ENCODE measurements at places on chromosomes 7 and 10. TPM values are rescaled to one million over a fixed set of nuclear protein-coding genes. Genes with fewer than 3 reads are reported as not detected.

LFNG gene
- total RNA-seq = 119 TPM

TMEM229A gene
- total RNA-seq = not detected

NXPH1 gene
- total RNA-seq = not detected

PAX4 gene
- not detected for total RNA-seq

AGAP5 gene
- 14.9 TPM for total RNA-seq

EMX2 gene
- not detected for total RNA-seq

ZNF365 gene
- total RNA-seq = 7.9 TPM

CALHM3 gene
- total RNA-seq = not detected

FZD8 gene
- 0.63 TPM for total RNA-seq

DNA sequence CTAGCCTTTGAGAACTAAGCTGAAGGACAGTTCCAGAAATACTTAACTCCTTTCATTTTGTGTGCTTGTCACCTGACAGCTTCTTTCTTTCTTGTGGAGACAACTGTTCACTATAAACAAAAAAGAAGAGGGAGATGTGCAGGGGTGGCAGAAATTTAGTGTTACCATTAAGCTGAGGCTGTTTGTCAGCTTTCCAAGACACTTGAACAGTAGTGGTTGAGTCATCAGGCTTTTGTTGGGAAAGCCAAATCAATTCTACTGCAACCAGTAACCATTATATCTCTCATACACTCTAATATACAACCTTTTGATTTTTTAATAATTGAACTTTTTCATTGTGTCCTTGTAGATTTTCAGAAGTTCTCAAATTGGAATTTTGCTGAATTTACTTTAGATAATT is 75.3 kb downstream of the POLL start:
- DNase-seq = no peak

DNA sequence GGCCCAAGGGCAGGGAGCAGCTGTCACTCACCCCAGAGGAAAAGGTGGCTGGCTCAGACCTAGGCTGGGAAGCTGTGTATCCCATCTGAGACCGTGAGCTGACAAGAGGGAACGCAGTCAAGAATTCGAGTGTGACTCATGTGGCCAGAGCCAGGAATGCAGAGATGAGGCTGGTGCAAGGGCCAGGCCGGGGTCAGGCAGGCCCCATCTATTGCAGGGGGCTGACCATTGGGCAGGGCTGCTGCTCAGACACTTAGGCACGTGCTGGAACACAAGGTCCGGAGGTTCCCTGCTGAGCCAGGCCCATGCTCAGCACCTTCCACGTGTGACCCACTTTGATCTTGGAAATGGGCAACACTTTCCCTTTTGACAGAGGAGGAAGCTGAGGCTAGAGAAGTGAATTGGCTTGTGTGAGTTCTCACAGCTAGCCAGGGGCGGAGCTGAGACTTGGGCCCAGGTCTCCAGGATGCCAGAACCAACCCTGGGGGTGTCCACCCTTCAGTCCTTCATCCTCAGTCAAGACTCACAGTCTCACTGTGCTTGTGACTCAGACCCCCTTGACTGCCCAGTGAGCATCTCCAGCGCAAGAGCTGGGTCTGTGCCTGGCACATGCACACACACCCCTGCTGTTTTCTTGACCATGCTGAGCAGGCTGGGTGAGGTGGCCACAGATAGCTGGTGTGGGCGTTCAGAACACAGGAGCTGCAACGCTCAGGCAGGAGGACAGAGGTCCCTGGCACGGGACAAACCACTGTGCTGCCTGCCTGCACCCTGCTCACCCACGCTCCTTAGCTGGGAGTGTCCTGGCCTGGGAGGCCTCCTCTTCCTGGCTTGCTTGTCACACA is 47.6 kb upstream of the PPIF start:
- no peak for DNase-seq

- no peak for DNase-seq
These were observed 59.6 kb downstream of the NPY start for GRCh38 chr7:24343614-24344013.

- DNase-seq = no peak
These were observed 58.6 kb downstream of the LAMB4 start for GRCh38 chr7:108071551-108071950.

DNA sequence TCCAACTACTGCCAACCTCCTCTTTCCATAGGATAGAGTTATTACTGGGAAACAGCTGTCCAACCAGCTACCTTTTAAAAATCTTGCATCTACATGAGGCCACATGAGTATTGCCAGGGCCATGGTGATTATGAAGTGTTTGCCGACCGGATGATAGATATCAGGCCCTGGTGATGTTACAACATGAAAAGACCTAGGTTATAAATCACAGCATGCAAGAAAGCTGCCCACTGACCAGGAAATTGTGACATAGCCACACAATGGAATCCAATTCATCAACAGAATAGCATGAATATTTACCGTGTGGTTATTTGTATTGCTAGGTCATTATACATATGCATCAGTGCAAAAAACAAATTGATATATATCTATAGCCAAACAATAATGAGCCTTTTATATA is 517.0 kb downstream of the INHBA start:
- DNase-seq = no peak

DNA sequence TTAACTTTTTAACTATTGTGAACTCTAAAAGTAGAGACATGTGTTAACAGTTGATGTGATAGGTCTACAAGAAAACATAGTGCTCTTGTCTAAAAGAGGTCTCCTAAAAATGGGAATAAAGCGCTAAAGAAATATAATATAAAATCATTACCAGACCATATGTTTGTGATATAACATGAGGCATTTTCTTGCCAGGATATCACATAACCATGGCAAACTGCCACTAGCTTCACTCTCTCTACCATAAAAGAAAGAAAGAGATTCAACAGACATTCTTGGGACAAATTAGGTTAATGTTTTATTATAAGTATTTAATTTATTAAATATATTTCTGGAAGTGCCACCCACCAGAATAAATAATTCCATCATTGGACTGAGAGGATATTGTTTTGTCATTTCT is 115.0 kb downstream of the TMEM26 start:
- no peak for DNase-seq

DNA sequence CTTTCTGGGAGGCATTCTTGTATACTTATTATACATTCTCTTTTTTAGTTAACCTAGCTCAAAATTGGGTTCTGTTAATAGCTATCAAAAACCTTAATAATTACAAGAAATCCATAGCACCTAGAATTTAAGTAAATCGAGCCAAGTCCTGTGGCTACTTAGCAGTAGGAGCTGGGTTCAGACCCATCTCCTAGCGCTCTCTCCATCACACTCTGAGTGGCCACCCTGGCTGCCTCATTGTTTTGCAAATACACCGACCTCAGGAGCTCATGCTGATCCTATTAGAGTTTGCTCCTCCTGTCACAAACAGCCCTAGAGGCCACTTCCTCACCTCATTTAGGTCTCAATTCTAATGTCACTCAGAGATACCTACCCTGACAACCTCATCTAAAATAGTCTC is 46.2 kb upstream of the OSBPL3 start:
- no peak for DNase-seq

DNA sequence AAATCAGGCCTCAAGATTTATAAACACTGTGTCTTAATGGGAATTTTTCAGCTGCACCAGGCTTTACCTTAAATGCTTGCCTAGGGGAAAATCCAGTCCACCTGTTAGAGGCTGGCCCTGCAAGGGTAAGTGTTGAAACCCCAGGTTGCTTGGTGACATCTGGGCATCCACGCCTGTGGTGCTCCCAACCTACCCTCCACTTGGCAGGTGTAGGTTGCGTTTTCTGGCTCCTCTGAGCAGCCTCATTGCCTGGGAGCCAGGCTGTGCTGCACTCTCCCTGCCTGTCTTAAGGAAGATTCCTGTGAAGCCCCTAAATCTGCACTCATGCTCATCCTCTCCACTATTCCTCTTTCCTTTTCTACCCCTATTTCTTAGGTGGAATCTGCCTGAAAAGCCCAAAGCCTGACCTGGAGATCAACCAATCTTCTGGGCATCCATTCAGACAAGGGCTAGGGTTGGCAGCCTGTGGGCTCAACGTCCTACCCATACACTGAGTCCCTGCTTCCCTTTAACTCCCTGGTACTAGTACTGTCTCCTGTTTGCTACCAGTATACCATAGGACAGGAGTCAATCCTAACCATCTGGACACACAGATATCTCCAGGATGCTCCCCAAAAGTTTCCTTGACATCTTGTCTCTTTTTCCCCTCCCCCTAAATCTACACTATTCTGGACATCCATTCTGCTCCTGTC is 150.4 kb downstream of the PDE1C start:
- DNase-seq = no peak

DNA sequence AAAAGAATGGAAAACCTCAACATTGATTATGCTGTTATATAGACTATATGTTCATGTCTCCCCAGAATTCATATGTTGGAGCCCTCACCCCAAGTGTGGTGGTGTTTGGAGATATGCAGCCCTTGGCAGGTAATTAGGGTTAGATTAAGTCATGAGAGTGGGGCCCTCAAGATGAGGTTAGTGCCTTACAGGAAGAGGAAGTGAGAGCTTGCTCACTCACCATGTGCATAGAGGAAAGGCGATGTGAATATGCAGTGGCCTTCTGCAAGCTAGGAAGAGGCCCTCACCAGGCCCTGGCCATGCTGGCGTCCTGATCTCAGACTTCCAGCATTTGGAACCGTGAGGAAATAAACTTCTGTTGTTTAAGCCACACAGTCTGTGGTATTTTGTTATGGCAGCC is 14.8 kb downstream of the ZNF33A start:
- DNase-seq = no peak

- no peak for DNase-seq
These were observed 46.8 kb downstream of the IPMK start for GRCh38 chr10:58220769-58221451.

GRCh38 chr10:79023240-79024162 is 45.3 kb upstream of the ZMIZ1 start:
- DNase-seq = no peak

GRCh38 chr10:86668297-86669165 is at the start of gene LDB3:
Gene LDB3, plus strand, starts transcription at chr10:86668511. Its CDS starts 181 bp downstream, at chr10:86668692.
- no peak for DNase-seq

- no peak for DNase-seq
These were observed 82.3 kb upstream of the GTF2I start for GRCh38 chr7:74575083-74575784.

GRCh38 chr10:103666087-103666761 is 172.7 kb downstream of the NEURL1 start:
- DNase-seq = no peak

- DNase-seq = no peak
These were observed 6.6 kb upstream of the KMT2C start for GRCh38 chr7:152442330-152442835.

DNA sequence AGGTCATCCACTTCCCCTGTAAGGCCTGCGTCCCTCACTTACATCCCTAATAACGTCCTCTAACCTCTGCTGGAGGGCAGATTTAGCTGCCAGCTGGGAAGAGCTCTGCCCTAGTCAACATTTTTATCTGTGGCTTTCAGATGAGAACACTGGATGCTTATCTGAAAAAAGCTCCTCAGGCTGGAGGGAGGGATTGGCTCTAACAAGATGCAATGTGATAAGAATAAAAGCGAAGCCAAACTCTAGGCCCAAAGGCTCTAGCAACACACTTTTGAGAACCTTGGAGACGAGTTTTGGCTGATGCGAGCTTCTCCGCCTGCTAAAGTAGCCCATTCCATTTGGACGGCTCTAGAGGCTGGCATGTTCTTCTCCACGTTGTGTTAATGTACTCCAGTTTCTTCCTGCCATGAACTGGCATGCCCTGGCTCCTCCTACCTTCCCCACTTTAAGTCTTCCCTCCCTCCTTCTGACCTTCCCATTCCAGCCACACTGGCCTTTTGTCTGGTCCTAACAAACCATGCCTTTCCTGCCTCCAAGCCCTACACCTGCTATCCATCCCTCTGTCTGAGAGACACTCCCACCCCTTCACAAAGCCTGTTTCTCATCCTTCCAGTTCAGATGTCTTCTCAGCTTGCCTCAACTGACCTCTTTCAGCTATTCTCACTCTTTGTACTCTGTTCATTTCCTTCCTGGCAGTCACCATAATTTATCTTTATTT is 62.5 kb upstream of the ATRNL1 start:
- no peak for DNase-seq

DNA sequence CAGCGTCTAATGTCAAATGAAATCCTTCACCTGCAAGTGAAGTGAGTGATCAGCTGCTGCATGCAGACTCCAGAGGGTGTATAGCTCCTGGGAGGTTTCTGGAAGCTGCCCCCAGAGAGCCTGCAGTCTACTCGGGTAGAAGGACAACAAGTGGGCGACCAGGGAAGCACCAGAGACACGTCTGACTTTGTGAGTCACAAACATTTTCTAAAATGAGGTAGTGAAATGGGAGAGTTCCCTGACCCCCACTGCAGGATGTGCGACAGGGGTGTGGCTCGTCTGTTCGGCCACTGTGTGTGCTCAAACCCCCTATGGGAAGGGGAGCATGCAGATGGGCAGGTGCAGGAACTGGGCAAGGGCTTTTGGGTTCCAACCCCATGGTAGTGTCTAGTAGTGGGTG is 177.1 kb upstream of the PRKCQ start:
- no peak for DNase-seq

DNA sequence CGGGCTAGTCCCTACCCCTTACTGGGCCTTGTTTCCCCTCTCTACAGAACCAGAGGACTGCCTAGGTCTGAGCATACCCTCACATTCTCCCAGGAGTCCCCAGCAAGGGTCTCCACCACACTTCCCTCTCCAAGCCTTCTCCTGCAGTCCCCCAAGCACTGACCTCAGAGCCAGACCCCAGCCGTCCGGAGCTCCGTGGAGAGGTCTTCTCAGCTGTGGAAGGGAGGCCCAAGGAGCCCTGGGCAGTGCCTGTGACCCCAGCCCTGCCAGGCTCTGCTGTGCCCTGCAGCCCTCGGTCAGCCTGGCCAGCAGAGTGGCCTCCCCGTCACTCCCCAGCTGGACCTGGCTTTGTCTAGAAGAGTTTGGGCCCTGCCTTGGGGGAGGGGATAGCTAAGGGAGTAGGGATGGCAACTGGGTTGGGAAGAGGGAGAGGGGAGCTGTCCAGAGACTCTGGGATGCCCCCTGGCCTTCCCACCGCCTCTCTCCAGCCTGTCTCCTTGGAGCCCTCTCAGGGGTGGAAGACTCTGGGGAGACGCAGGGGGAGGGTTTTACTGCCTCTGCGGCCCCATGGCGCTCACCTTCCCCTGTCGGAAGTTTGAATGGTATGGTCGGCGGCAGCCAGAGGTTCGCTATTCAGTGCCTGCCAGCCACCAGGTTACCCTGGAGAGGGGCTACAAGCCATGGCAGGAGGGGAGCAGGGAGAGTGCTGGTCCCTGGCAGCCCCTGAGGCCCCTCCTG is at the start of gene C10orf105:
Gene C10orf105, minus strand, starts transcription at position 315 of the 738 bp plus-strand sequence. CDS start 3,441 bp downstream, outside the sequence.
- DNase-seq = no peak

DNA sequence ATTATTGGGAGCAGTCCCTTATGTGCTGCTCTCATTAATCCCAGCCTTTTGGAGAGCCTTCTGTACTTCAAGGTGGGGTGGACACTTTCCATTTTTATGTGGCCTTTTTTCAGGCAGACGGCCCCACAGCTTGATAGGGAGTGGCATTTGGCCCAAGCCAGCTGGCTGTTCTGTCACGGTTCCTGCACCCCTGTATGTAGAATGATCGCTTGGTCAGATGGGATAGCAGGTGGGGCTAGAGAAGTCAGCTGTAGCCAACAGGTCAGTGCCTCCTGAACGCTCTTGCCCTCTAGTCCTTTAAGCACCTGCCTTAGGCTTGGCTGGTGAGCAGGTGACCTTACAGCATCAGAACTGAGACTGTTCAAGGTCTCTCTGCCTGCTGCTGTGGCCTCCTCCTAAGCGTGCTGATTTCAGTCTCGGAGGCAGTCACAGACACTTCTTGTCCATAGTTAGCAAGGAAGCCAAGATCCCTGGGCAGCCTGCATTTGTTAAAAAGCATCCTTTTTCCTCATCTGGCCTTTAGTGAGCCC is 95.3 kb downstream of the LRRC4 start:
- DNase-seq = no peak

All from T-cell (primary cell).